ENCODE measurements at places on chromosomes 3 and 15. TPM values are rescaled to one million over a fixed set of nuclear protein-coding genes. Genes with fewer than 3 reads are reported as not detected.

The LRRC31 gene
- 6.5 TPM for total RNA-seq

GRCh38 chr3:36804295-36805055 lies 40.1 kb upstream of the DCLK3 start:
- no peak for DNase-seq

DNA sequence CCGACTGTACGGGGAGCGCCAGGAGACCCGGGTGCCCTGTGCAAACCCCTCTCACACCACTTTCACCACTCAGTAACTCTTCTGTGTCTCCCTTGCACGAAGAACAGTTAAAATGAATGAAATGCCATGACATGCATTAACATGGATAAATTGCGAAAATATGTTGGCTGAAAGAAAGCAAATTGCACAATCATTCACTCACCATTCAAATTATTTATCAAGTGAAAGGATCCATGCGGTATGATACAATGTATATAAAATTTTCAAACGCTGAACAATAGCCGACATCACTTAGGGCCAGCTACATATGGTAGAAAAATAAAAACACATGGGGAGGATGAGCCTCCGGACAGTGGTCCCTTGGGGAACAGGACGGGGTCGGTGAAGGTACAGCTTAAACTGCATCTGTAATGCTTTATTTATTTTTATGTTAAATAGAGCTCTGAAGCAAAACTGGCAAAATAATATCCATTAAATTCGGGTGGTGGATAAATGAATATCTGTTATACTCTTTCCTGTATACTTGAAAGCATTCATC lies 45.9 kb downstream of the SLC12A8 start:
- no peak for DNase-seq

DNA sequence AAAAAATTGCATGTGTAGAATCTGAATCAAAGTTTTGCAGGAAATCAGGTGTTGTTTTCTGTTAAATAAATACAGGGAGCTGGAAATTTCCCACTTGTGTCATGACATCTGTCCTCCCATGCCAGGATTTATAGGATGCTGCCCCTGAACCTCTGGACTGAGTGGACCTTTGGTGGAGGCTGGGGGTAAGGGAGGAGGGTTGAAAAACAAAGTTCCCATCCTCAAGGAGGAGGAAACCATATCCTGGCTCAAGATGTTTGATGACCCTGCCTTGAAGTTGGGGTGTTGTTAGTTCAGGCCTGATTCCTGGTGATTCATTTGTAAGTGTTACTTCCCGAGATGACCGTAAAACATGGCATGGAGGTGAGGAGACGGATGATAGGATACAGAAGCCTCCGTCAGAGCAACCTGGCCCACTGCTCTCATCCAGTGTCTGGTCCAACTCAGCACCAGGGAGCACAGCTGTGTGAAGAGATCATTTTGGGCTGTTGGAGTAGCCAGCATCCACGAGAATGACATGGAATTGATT lies 223.6 kb downstream of the CACNA2D3 start:
- no peak for DNase-seq

DNA sequence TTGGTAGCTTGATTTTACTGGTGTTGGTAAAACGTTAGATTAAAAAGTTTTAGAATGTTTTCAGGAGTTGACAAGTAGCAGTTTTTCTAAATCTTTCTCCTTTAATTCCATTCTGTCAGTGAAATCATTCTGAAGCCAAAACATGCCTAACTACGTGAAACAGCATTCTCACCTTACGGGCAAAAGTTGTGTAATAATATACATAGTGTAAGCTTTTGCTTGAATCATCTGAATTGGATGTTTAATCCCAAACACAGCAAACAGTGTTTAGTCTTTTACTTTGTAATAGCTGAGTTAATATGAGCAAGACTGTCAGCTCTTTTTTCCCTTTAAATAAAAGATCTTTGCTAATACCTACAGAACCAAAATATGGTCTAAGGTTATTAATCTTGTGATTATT lies 100.6 kb downstream of the CYP19A1 start:
- DNase-seq, result no peak

DNA sequence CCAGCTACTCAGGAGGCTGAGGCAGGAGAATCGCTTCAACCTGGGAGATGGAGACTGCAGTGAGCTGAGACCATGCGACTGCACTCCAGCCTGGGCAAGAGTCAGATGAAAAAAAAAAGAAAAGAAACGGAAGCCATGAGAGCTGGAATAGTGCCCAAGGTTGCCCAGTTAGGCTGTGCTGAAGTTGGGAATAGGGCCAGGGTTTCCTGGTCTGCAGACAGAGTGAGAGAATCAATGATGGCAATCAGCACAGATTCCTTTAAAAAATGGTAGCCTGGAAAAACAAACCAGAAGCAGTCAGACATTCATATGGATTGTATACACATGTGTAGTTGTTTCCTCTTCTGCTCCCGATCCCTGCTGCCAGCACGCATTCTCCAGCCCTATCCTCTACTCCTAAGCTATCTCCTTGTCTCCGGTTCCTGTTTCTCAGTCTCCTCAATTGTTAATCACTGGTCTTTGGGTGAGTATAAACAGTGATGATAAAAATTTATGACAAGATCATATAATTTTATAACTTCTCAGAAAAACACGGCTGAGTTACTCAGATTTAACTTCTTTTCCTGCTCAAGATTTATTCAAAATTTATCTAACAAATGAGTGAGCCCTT lies 316.2 kb upstream of the UMPS start:
- no peak for DNase-seq

DNA sequence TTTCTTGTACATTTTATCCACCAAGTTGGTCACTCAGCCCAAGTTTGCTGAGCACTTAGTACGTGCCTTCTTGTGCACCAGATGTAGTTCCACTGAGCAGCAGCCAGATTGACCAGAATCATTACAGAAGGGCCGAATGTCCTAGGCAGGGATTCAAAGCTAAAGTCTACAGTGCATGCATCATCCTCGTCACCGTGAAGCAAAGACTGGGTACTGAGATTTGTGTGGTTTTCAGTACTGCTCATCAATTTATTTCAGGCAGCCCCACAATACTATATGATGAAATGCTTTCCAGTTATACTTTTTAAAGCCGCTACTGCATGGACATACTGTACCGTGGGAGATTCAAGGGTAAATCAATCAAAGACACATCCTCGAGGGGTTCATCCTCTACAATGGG lies 227.0 kb downstream of the ARRDC4 start:
- DNase-seq, result no peak

GRCh38 chr3:60427109-60427508 lies 824.1 kb downstream of the FHIT start:
- DNase-seq, result no peak

DNA sequence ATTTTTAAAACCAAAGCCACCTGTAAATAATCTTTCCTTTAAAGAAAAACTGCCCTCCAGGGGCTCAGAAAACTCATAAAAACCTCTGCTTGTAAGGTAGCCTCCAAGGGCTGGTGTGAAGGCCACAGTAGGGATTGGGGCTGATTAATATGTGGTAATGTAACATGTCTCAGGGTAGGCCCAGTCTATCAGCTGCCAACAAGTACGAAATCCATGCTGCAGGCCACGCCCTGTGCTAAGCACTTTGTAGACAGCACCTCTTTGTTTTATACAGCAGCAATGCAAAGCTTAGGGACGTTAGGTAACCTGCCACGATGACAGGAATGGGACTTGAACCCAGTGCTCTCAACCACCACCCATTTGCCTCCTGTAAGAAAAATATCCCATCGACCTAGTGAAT lies 65.6 kb upstream of the PRICKLE2 start:
- no peak for DNase-seq

The LRTM1 gene
- total RNA-seq, result not detected

- peak; percentile 99 for DNase-seq
These were observed at the start of gene TICRR for GRCh38 chr15:89575146-89575655. TSS of gene TICRR (plus strand) at chr15:89575469. CDS start at chr15:89575587, 118 bp downstream.
